ENCODE measurements at places on chromosomes 12 and 14.

- DNase-seq = no peak
These were observed 129.8 kb upstream of the CPM start for GRCh38 chr12:69062621-69063237.

GRCh38 chr14:103521438-103521950 lies 1.1 kb downstream of the CKB start:
- DNase-seq = peak; percentile 28

- peak; percentile 75 for DNase-seq
These were observed 24.5 kb upstream of the PPP1R13B start for GRCh38 chr14:103871596-103872480.

GRCh38 chr12:121775501-121775900 lies 18.0 kb downstream of the RHOF start:
- no peak for DNase-seq

DNA sequence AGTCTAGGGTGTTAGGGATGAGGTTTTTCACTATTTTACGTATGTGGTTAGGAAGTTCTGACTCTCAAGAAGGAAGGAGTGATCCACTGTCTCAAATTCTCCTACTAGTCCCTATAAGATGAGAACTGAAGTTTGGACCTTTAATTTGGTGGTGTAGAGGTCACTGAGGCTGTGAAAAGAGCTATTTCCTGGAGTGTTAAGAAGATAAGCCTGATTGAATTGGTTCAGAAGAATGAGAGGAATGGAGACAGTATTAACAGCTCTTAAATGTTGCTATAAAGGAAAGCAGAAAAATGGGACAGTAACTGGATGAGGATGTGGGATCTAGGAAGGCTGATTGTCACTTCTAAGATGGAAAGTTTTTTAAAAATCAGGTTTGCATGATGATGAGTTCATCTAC lies 57.6 kb downstream of the CNTN1 start:
- DNase-seq = no peak

- DNase-seq = no peak
These were observed 105.6 kb downstream of the VCPKMT start for GRCh38 chr14:50010752-50011151.

- no peak for DNase-seq
These were observed 2.3 kb downstream of the LRRC74A start for GRCh38 chr14:76828339-76829012.

GRCh38 chr12:59646636-59647035 lies 50.8 kb downstream of the SLC16A7 start:
- no peak for DNase-seq

Data from LoVo (cell line).